Activated CD4-positive, alpha-beta T cell treated with anti-CD3 and anti-CD28 coated beads, Interleukin-2, amount 10 ng/mL, durations not matched to agents 24 days and 14 days (primary cell): ENCODE measurements at places on chromosomes 11 and 22. TPM values are rescaled to one million over a fixed set of nuclear protein-coding genes. Genes with fewer than 3 reads are reported as not detected.

Gene MMP1
- total RNA-seq, result not detected in 2 replicates

Gene KREMEN1
- total RNA-seq, result not detected in 2 replicates

Gene OR2AT4
- not detected in 2 replicates for total RNA-seq

Gene P4HA3
- not detected in 2 replicates for total RNA-seq

Gene LMF2
- total RNA-seq, result 78.4 and 79.2 TPM in 2 replicates

Gene TMEM80
- 12.3 and 12.5 TPM in 2 replicates for total RNA-seq

Gene IRAG1
- total RNA-seq, result not detected in 2 replicates

Gene ST3GAL4
- total RNA-seq, result 12.3 and 13.3 TPM in 2 replicates

GRCh38 chr22:46056546-46057245, 79.7 kb upstream of the WNT7B start:
- peaks cover 1% of the 10 kb centered on the region for H3K36me3 ChIP-seq
- H3K4me1 ChIP-seq, result peaks cover 33% of the 10 kb centered on the region
- H3K4me3 ChIP-seq, result no peak overlapping the region
- DNase-seq, result no peak
- H3K27me3 ChIP-seq, result no peaks in the 10 kb centered on the region

DNA sequence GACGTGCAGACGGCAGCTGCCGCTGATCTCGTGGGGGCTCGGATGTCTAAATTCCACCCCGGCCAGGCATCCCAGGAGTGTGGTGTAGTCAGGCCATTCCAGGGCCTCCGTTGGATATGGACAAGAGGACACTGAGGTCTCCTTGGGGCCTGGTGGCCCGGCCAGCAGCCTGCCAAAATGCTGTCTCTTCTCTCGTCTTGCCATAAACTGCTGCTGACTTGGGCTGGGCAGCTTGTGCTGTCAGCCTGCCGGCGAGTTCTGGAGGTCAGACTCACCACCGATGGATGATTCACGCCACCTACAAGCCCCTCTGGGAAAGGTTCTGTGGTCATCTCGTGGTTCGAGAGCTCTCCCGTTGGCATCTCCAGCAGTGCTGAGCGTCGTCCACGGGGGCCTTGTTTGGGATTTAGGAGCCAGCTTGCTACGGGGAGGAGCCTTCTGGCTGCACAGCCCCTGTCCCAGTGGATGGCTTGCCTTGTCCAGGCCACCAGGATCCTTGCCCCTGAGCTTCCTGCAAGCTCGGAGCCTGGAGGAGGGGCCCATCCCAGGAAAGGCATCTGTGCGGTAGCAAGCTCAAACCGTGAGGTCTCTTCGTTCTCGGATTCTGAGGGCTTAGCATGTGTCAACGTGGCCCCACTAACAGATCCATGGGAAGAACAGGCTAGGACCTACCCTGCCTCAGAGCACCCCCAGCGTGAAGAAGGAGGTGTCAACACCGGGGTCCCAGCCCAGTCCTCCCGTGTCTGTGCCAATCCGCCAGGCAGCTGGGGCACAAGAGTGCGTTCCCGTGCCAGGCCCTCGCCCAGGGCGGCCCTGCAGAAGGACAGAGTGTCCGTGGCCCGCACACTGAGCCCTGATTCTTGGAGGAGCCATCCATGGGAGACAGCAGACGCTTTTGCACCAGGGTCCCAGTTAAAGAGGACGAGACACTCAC, 1114.1 kb downstream of the BRD1 start:
- no peak overlapping the region for H3K27ac ChIP-seq
- H3K27me3 ChIP-seq, result no peaks in the 10 kb centered on the region
- no peak for DNase-seq
- no peaks in the 10 kb centered on the region for H3K36me3 ChIP-seq
- no peak overlapping the region for H3K4me3 ChIP-seq

DNA sequence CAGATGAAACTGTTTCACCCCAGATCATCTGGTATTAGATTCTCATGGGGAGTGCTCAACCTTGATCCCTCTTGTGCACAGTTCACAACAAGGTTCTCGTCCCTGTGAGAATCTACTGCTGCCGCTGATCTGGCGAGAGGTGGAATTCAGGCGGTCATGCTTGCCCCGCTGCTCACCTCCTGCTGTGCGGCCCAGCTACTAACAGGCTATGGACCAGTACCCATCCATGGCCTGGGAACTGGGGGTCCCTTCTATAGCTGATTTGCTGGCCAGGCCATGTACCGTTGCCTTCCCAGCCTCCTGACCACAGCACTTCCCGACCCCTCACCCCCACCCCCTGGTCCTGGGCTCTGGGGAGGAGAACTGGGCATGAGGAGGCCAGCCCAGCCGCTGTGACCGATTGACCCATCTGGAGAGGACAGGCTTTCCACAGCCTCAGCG, 2.6 kb downstream of the PHLDA2 start:
- H3K4me3 ChIP-seq, result no peak overlapping the region
- peaks cover 20% of the 10 kb centered on the region for H3K4me1 ChIP-seq
- no peak overlapping the region for H3K27ac ChIP-seq
- DNase-seq, result no peak

- H3K27me3 ChIP-seq, result peaks cover 4% of the 10 kb centered on the region
- H3K36me3 ChIP-seq, result no peaks in the 10 kb centered on the region
- H3K4me3 ChIP-seq, result no peak overlapping the region
- DNase-seq, result no peak
Measured at GRCh38 chr11:41457216-41458014, 2.0 kb downstream of the LRRC4C start.

DNA sequence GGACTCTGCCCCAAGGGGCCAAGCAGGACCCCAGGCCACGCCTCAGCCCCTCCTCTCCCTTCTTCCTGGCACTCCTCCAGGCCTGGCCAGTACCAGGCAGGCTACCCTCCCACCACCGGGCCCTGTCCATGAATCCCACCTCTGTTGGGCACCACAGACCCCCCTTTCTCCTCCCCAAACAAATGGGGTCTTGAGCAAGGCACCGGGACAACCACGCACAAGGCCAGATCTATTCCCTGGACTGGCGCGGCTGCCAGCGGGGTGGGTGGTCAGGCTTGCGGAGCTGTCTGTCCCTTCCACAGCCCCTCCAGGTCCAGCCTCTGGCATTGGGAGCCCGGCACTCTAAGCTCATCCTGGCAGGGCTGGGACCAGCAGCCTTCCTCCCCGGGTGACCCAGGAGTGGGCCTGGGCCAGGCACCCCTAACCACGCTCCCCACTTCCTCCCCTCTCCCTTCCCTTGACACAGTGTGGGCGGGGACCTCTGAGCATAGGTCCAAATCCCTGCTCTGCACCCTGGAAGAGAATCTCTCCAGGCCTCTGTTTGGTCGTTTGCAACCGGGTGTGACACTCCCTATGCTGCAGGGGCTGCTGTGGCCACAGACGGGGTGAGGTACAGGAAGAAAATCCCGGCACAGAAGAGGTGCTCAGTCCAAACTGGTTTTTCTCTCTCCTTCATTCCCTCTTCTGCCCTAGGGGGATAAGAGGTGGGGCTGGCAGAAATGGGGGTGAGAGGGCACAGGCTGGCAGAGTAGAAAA, 14.6 kb downstream of the ELFN2 start:
- no peak overlapping the region for H3K27ac ChIP-seq
- peaks cover 31% of the 10 kb centered on the region for H3K27me3 ChIP-seq
- no peak overlapping the region for H3K4me3 ChIP-seq
- H3K4me1 ChIP-seq, result peaks cover 21% of the 10 kb centered on the region

GRCh38 chr11:1060852-1061616, 13.6 kb upstream of the MUC2 start:
- DNase-seq, result no peak
- no peak overlapping the region for H3K4me3 ChIP-seq
- H3K36me3 ChIP-seq, result no peaks in the 10 kb centered on the region
- H3K27ac ChIP-seq, result no peak overlapping the region

- peaks cover 8% of the 10 kb centered on the region for H3K27me3 ChIP-seq
- peaks cover 25% of the 10 kb centered on the region for H3K4me1 ChIP-seq
- H3K36me3 ChIP-seq, result no peaks in the 10 kb centered on the region
- no peak overlapping the region for H3K4me3 ChIP-seq
Measured at GRCh38 chr11:93545566-93545965, 2.4 kb upstream of the SMCO4 start.

- no peak overlapping the region for H3K4me3 ChIP-seq
- peaks cover 56% of the 10 kb centered on the region for H3K4me1 ChIP-seq
- no peak for DNase-seq
- peaks cover 8% of the 10 kb centered on the region for H3K36me3 ChIP-seq
- no peak overlapping the region for H3K27ac ChIP-seq
Measured at GRCh38 chr11:121421149-121421901, 30.8 kb upstream of the SORL1 start.

- peak overlapping the region; percentile 92 for H3K27ac ChIP-seq
- DNase-seq, result no peak
- peaks cover 40% of the 10 kb centered on the region for H3K4me1 ChIP-seq
- peak overlapping the region; percentile 93 for H3K4me3 ChIP-seq
- peaks cover 4% of the 10 kb centered on the region for H3K27me3 ChIP-seq
Measured at GRCh38 chr11:73598719-73599379, 937 bp upstream of the FAM168A start.

- peaks cover 26% of the 10 kb centered on the region for H3K4me1 ChIP-seq
- no peak overlapping the region for H3K4me3 ChIP-seq
- no peak for DNase-seq
- H3K27me3 ChIP-seq, result no peaks in the 10 kb centered on the region
- no peak overlapping the region for H3K27ac ChIP-seq
Measured at GRCh38 chr11:43691806-43692205, 11.3 kb downstream of the HSD17B12 start.

DNA sequence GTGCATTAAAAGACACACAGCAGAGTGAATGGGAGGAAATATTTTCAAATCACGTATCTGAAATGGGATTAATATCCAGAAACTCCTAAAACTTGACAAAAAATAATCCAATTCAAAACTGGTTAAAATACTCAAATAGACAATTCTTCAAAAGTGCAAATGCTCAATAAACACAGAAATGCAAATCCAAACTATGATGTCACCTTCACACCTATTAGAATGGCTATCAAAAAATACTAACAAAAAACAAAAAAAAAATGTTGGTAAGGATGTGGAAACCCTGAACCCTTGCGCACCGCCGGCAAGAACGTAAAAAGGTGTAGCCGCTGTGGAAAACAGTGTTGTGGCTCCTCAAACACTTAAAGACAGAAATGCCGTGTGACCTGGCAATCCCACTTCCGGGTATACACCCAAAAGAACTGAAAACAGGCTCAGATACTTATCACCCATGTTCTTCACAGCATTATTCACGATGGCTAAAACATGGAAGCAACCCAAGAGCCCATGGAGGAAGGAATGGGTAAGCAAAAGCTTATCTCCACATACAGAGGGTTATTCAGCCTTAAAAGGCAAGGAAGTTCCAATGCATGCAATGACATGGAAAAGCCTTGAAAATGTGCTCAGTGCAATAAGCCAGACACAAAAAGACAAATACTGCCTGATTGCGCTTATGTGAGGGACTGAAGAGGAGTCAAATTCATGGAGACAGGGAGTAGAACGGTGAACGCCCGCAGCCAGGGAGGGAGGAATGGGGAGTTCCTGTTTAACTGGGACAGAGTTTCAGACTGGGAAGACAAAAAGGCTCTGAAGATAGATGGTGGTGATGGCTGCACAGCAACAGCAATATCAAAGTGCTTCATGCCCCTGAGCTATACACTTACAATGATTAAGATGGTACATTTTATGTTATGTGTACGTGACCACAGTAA, 19.6 kb downstream of the BRD1 start:
- peak overlapping the region; percentile 53 for H3K4me3 ChIP-seq
- H3K27me3 ChIP-seq, result no peaks in the 10 kb centered on the region
- H3K27ac ChIP-seq, result peak overlapping the region; percentile 68
- H3K36me3 ChIP-seq, result peaks cover 48% of the 10 kb centered on the region
- H3K4me1 ChIP-seq, result peaks cover 59% of the 10 kb centered on the region
